ENCODE measurements at places on chromosomes 5 and 9.
A peak's percentile ranks its signal among the peaks of the same experiment; 100 is the strongest.

DNA sequence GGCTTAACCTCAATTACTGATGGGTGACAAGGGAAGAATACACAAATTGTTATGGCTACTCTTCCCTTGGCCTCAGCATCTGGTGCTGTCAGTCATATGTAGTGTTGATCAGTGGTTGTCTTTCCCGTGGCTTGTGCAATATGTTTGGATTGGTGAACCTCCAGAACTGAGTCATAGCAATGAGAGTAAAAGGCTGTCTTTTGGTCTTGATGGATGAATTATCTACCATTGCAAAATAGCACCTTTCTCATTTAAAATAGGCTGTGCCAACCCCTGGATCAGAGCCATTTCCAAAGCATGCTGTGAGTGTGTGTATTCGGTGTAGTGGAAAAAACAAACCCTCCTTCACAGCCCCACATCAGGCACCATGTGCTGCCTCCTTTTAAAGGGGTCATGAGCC lies 14.6 kb upstream of the F2R start:
- no peak for DNase-seq

DNA sequence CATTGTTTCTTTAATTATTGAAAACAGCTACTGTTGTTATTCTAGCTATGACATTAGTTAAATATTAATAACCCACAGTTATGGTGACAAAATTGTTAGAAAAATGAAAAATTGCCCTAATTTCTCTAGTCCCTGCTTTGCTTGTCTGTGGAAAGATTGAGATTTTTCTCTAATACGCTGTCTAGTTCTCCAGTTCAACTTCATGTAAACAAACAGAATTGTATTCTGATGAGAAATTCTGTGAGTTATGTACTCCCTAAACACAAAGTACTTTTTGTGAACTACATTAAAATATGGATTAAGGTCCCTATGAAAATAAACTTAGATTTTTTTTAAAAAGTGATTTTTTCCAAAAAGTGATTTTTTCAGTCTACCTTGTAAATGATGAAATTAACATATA lies 8.7 kb downstream of the SLF1 start:
- DNase-seq: no peak

GRCh38 chr5:20476016-20476415 lies 488.0 kb upstream of the CDH18 start:
- DNase-seq: no peak

DNA sequence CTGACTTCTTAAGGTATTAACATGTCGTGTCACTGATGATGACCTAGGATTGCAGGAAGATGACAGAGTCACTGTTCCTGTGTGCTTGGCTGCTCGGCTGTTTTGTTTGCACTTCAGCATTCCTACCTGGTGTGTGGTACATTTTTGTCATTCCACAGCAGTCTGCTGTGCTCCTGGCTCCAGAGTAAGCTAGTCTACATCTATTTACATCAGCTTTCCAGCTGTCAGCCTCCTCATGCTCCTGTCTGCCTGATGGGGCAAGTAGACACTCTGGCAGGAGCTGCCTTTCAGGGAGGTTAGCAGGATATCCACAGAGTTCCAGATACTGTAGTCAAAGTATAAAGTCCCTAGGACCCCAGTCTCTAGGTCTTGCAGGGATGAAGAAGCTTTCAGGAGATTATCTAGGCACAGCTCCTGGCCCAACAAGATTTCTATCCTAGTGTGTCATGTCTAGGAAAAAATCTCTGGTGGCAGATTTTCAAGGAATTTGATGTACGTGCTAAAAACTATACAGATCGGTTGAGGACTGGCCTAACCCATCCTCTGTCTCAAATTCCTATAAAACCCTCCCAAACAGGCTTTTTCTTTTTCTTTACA lies 28.4 kb downstream of the RUSC2 start:
- no peak for DNase-seq

DNA sequence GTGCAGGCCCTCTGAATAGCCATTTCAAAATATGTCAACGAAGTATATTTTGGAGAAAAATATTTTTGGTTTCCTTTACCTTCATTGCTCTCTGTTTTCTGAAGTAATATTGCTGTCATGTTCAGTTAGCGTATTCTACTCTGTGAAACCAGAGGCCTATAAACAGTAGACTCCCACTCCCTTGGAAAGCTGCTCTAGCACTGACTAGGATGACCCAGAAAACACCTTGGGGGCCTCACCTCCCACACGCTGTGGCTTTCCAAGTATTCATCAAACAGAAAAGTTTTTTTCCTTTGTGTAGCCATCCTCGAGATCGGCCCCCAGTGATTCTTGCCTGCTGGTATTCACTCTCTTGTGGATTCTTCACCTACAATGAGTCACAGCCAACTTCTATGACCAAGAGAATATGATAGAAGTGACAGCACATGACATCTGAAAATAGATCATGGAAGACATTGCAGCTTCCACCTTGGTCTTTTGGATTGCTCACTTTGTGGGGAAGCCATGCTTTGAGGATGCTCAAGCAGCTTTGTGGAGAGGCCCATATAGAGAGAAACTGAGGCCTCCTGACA lies 28.9 kb upstream of the CTXN3 start:
- no peak for DNase-seq

- no peak for DNase-seq
Observed at GRCh38 chr5:127839496-127840197, 136.5 kb downstream of the CCDC192 start.

- DNase-seq: no peak
Observed at GRCh38 chr5:67802766-67803165, 412.8 kb upstream of the PIK3R1 start.

- no peak for DNase-seq
Observed at GRCh38 chr5:13278811-13279210, 665.7 kb downstream of the DNAH5 start.

DNA sequence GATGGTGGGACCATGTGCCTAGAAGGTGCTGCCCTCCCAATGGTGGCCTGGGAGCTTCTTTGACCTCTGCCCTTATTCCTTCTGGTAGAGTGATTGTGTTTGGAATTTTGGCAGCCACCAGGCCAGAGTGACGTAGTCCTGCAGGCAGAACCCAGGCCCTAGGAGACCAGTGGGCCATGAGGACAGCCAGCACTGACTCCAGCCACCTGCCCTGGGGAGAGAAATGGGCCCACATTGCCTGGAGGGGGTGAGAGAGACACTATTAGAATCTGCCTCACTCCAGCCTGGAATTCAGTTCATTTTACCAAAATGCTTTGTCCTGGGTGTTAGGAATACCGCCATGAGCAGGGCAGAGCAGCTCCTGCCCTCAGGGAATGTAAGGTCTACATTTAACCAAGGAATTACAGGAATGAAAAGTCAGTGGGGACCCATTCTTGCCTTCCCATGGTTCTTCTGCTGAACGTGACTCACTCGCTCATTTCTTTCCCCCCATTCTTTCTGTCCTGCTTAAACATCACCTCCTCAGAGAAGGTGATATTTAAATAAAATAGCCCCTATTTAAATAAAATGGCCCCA lies 5.5 kb upstream of the COL27A1 start:
- DNase-seq: no peak

DNA sequence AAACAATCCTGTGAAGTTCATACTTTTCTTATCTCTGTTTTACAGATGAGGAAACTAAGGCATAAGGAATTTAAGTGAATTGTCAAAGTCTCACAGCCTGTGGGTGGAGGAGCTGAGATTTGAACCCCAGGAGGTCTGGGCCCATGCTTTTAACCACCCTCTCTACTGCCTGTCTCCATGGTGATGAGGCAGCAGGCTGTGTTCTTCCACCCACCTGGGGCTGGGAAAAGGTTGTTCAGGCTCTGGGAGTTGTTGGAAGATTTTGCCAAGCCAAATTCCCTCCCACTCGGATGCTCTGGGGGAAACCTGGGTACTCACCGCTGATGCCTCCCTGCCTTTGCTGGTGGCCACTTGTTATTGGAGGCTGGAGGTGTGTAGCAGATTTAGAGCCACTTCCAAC lies 18.3 kb upstream of the SYNPO start:
- no peak for DNase-seq

DNA sequence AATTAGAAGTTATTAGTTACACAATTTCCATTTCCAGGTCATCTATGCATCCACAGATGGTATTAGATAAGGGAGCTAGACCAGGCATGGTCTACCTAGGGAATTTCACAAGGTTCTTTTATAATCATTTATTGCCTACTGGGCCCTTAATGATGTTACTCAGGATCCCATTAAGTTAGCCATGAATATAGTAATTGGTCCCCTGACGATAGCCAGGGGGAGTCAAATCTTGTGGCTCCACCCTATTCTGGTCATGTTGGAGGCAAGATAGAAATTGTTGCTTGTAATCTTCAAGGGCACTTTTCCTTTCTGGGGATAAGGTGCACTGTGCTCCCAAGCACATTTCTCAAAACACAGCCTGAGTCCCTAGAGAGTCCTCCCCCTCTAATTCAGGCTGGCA lies 14.1 kb upstream of the ELL2 start:
- no peak for DNase-seq

GRCh38 chr5:26945901-26946300 lies 92.5 kb downstream of the CDH9 start:
- no peak for DNase-seq

DNA sequence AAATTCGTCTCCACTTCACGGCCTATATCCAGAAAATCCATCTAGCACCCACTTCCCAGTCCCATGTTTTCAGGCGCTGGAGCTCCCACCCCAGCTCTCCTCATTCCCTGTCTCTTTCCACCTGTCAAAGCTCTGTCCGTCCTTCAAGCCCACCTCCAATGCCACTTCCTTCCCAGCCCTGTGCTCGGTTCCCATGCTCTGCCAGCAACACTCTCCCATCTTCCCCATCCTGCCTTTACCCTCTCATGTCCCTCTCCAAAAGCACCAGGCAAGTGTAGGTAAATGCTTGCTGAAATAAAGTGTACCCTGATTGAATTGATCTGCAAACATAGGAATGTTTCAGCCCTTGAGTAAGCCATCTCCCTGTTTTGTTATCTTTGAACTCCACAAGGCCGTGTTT lies 9.2 kb downstream of the DRD1 start:
- DNase-seq: no peak

DNA sequence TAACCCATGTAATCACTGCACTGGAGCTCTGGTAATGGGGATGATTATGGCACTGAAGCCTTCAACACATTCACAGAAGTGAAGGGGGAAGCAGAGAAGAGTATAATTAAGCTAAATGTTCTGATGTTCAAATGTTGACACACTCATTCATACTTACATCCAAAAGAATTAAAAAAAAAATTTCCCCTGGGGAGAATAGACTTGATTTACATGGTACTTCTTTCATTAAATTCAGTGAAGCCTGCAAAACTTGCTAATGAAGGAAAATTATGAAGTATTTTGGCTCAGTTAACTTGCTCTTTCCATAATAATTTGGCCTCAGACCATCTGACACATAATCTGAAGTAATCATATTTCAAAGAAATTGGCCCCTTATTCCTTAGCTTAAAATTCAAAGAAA lies 428.8 kb downstream of the SH3GL2 start:
- no peak for DNase-seq

- no peak for DNase-seq
Observed at GRCh38 chr9:112184946-112185345, 9.8 kb upstream of the SUSD1 start.

DNA sequence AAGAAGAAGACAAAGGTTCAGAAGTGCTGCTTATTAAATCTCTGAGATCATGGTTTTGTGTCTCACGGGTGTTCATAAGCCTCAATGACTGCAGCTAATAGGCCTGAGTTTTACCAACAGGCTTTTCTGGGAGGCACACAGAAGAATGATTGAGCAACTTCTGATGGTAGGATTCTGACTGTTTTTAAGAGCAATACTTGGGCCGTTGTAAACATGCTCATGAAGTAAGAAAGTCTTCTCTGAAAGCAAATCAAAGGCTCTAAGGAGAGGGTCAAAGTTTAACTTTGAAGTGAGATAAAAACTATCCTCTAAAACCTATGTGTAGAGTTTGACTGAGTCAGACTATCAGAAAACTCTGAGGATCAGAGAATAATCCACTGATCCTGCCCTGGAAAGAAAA lies 390.9 kb upstream of the DAB2 start:
- DNase-seq: no peak

- no peak for DNase-seq
Observed at GRCh38 chr5:54579591-54580295, 62.2 kb downstream of the SNX18 start.

DNA sequence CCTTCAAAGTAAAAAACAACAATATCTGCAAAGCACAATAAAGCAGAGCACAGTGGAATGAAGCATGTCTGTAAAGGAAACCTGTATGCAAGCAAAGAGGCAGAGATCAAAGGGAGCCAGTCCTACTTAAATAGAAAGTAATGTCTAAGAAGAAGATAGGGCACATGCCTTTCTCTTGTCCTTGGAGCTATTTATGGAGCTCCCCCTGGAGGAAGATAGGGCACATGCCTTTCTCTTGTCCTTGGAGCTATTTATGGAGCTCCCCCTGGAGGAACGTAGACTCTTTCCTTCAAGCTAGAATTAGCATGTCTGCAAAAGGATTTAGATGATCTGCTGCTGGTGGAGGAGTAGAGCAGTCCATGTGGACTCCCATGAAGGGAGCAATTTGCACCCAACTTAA lies 168.1 kb upstream of the RASEF start:
- no peak for DNase-seq

DNA sequence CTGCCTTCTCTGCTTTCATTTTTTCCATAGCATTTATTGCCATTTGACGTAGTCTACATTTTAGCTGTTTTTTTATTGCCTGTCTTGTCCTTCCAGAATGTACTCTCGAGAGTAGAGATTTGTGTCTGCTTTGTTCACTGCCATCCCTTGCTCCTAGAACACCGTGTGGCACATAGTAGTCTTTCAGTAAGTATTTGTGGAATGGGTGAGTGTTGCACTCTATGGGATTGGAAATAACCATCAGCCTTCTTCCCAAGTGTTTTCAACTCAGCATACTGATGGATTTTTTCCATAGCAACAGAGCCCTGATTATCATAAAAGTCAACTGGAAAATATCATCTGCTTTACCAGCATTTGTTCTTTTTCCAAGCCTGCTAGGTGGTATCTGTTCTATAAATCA lies 462.6 kb downstream of the ENC1 start:
- DNase-seq: no peak

GRCh38 chr5:58746321-58746720 lies 163.4 kb downstream of the RAB3C start:
- DNase-seq: no peak

GRCh38 chr5:61245486-61245885 lies 83.2 kb upstream of the SMIM15 start:
- DNase-seq: peak; percentile 78

- DNase-seq: no peak
Observed at GRCh38 chr5:80190960-80191359, 64.9 kb downstream of the SERINC5 start.

DNA sequence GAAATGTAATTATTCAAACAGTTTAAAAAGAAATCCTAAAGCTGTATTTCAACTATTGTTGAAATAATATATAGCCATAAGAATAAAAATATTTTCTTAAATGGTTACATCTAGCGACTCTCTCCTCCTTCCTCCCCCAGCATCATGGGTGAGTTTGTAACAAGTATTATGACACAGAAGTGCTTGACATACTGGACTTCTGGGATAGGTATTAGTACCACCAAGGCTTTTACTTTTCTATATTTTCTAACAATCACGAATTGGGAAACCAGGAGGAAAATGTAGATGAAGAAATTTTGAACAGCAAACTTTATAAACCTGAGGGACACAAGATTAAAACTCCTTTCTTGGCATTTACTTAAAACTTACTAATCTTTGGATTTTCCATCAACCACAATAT lies 4.4 kb downstream of the RORB start:
- DNase-seq: no peak

Measured in RPMI8226 (cell line).